ENCODE measurements at places on chromosomes 4 and X. TPM values are rescaled to one million over a fixed set of nuclear protein-coding genes. Genes with fewer than 3 reads are reported as not detected.

DNA sequence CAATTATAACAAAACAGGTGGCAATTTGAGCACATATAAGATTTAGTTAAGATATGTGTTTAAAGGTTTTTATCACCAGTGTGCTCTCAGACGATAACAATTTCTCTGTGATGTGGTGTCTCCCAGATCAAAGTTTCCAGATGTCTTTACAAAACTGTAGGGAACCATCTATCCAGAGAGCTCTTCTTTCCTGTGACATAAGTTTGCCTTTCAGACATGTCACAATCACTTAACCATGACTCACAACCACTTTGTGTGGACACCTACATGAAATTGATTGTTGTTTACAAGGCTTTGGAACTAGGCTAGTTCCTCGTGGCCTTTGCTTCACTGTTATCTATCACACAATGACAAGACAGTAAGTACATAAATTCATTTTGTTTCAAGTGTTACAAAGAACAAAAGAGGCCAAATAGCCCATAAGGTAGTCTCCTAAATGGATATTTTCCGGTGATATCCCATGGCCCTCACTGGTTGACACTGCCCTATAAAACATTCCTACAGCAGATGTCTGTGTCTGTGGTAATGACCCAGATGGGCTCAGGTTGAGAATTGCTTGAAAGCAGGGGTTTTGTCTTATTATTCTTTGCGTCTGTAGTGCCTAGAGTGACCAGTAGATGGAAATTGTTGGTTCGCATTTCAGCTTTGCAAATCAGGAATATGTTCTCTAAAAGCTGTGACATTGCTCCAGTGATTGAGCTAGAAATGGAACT, 297.8 kb upstream of the FAM241A start:
- no peak for DNase-seq

GRCh38 chrX:140766024-140766611, 56.6 kb downstream of the LINC00632 start:
- DNase-seq: peak; percentile 26

GRCh38 chr4:112840061-112840460, 203.1 kb downstream of the LARP7 start:
- DNase-seq: no peak

GRIA3 gene
- total RNA-seq: 0.36 TPM

Measured in RPMI7951 (cell line).